ENCODE measurements at places on chromosomes 3 and 15.

DNA sequence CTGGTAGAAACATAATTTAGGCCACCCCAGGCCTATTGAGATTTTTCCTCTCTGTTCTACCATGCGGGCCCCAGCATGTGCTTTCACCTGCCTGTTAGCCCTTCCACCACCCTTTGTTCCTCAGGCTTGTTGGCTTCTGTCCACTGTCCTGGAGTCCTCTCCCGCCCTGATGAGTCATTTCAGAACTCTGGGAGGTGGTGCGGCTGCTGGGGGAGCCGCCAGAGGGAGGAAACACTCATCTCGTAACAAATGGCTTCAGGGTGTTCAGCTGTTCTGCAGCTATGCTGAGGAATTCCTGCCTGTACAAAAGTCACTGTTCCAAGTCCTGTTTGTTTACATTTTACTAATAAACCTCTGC is 36.3 kb downstream of the LRTM1 start:
- DNase-seq, result no peak

DNA sequence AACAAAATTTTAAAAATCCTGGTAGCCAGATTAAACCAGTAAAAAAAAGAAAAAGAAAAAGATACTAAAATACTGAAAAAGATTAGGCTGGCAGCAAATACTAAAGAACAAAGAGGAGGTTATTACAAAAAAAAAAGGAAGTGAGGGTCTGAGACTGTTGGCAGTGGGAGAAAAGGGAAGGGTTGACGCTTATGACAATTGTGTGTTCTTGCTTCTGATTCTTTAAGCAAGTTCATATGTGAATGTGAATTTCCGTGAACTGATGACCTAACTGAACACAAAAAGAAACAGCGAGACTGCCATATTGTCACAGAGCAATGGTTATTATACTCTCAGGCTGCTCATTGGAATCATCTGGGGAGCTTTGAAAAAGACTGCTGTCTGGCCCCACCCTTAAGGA is 56.5 kb downstream of the ATP13A4 start:
- peak; percentile 70 for DNase-seq

- DNase-seq, result no peak
These were observed 55.9 kb upstream of the POMGNT2 start for GRCh38 chr3:43161684-43162229.

- peak; percentile 32 for DNase-seq
These were observed 43.1 kb upstream of the SLC25A36 start for GRCh38 chr3:140898340-140899180.

GRCh38 chr3:14879211-14879874 is 60.6 kb downstream of the FGD5 start:
- no peak for DNase-seq

GRCh38 chr3:77726517-77726916 is 686.6 kb downstream of the ROBO2 start:
- no peak for DNase-seq

Measured in inflammatory macrophage (primary cell).